ENCODE measurements at places on chromosomes 6 and 20. TPM values are rescaled to one million over a fixed set of nuclear protein-coding genes. Genes with fewer than 3 reads are reported as not detected.
A peak's percentile ranks its signal among the peaks of the same experiment; 100 is the strongest.

DNA sequence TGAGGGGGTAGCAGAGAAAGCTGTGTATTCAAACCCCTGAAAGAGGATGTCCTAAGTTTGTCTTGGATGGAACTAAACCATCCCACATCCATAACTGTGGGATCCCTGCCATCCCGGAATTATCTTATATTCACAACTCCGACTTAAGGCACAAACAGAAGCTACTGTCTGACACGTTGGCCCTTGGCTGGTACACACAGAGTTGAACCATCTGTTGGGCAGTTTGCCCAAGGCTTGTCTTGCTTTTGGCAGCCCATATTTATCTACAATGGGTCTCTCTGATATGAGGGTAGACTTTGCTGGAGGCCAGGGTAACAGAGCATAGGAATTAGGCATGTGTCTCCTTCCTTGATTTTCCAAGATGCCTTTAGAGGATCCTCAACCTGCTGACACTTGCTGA lies 116.6 kb upstream of the PROKR2 start:
- peaks cover 86% of the 10 kb centered on the region for H3K27me3 ChIP-seq
- H3K36me3 ChIP-seq = no peaks in the 10 kb centered on the region
- no peak overlapping the region for H3K4me3 ChIP-seq
- no peak for DNase-seq
- no peaks in the 10 kb centered on the region for H3K4me1 ChIP-seq

DNA sequence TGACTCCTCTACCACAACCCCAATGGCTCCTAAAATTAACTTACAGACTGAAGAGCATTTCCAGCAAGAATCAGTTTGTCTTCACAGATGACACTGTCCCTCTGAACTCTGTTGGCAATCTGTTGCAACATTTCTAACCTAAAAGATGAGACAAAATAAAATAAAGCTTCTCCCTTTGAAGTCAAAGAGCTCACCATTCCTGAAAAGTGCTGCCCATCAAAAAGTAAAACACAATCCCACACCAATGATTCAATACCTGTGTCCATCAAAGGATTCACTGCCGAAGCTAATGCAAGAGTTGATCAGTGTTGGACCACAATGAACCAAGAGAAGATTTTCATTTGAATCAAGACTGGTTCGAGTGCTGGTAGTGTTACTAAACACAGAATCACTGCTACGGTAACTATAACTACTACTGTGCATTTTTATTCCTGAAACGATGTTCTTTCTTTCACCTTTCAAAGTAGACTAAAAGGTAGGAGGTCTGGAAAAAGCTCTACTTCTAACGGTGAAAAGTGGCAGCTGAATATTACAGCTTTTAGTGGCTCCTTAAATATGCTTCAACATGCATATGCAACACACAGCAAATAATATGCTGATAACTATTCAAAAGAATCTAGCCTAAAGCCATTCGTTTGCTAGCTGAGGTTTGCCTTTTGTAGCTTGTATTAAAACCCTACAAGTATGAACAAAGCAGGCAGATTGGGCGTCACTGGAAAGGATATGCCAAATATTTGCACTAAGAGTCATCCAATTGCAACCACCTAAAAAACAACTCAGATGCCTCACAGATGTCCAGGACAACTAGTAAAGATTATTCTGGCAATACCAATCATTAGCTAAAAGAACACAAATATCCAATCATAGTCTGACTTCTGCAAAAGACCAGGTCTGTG lies at the start of gene DST:
Gene DST, minus strand, starts transcription at position 524 of the 896 bp plus-strand sequence.
- peak; percentile 93 for DNase-seq
- peaks cover 21% of the 10 kb centered on the region for H3K4me1 ChIP-seq
- peak within 1 kb of the TSS; percentile 77 for H3K27ac ChIP-seq
- no peaks in the 10 kb centered on the region for H3K27me3 ChIP-seq
- H3K4me3 ChIP-seq = peak within 1 kb of the TSS; percentile 41

- H3K4me3 ChIP-seq = no peak overlapping the region
- no peaks in the 10 kb centered on the region for H3K4me1 ChIP-seq
- no peaks in the 10 kb centered on the region for H3K36me3 ChIP-seq
- H3K27me3 ChIP-seq = peaks cover 20% of the 10 kb centered on the region
- DNase-seq = no peak
- no peak overlapping the region for H3K27ac ChIP-seq
These were observed 295.6 kb upstream of the QKI start for GRCh38 chr6:163118941-163119340.

- no peaks in the 10 kb centered on the region for H3K4me1 ChIP-seq
- H3K36me3 ChIP-seq = no peaks in the 10 kb centered on the region
- DNase-seq = no peak
- H3K27ac ChIP-seq = no peak overlapping the region
These were observed 130.6 kb downstream of the SYNDIG1 start for GRCh38 chr20:24600012-24600411.

DNA sequence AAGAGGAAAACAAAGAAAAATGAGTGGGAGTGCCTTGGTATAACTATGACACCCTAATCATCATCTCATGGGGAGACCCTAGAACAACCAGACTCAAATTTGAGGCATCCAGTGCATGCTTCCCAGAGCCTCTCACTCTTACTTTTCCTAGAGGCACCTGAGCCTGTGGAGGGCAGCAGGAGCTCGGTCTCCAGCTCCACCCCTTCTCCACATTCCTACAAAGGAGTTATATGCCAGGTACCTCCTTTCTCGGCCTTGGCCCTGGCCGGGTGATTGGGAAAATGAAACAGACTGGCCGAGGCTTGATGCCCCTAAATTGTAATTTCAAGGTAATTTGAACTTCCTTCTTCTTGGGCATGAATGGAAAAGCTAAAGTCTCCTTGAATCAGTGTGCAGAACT lies 761.2 kb upstream of the CHD6 start:
- no peak for DNase-seq
- H3K27ac ChIP-seq = no peak overlapping the region
- H3K27me3 ChIP-seq = no peaks in the 10 kb centered on the region

- H3K27me3 ChIP-seq = no peaks in the 10 kb centered on the region
- H3K4me1 ChIP-seq = peaks cover 11% of the 10 kb centered on the region
- H3K4me3 ChIP-seq = no peak overlapping the region
- no peak overlapping the region for H3K27ac ChIP-seq
These were observed 451.0 kb upstream of the MARCKS start for GRCh38 chr6:113406048-113406695.

DNA sequence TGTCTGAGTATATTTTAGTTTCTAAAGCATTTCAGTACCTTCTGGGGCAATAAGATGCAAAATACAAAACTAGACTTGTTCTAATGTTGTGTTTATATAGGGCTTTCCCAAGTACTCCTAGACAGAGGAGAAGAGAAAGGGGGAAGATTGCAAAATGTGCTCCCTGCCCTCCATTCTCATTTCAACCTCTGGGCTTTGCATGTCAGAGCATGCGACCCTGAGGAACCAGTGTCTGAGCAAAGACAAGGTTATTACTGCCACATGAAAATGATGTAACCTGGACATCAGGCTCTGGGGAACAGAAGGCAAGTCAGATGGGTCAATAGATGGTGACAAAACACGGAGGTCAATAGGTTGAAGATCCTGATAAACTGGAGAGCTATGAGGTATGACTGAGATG lies 253.5 kb upstream of the TCF21 start:
- H3K27ac ChIP-seq = no peak overlapping the region
- H3K4me3 ChIP-seq = no peak overlapping the region
- no peaks in the 10 kb centered on the region for H3K27me3 ChIP-seq
- peaks cover 17% of the 10 kb centered on the region for H3K4me1 ChIP-seq

GRCh38 chr6:109484122-109484521 lies 1.1 kb upstream of the ZBTB24 start:
- H3K27me3 ChIP-seq = no peaks in the 10 kb centered on the region
- no peak for DNase-seq
- peak overlapping the region; percentile 61 for H3K4me3 ChIP-seq
- peaks cover 42% of the 10 kb centered on the region for H3K4me1 ChIP-seq
- H3K27ac ChIP-seq = no peak overlapping the region

DNA sequence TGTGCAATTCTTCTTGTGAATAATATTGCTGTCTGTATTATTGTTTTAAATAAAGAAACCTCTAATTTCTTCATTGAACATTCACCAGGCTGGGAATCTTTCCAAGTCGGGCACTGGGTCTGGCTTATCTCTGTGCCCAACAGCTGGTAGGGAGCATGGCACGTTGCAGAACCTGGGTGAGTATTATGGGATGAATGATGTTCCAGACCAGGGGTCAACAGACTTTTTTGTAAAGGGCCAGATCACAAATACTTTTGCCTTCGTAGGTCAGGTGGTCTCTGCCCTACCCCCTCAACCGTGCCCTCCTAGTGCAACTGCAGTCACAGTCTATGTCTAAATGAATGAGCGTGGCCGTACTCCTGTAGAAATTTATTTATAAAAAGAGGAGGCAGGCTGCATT lies 81.6 kb upstream of the FOXQ1 start:
- H3K27ac ChIP-seq = no peak overlapping the region
- H3K4me1 ChIP-seq = no peaks in the 10 kb centered on the region
- H3K36me3 ChIP-seq = no peaks in the 10 kb centered on the region
- H3K27me3 ChIP-seq = peaks cover 79% of the 10 kb centered on the region
- DNase-seq = no peak

- no peak overlapping the region for H3K27ac ChIP-seq
- H3K4me1 ChIP-seq = no peaks in the 10 kb centered on the region
- peaks cover 64% of the 10 kb centered on the region for H3K27me3 ChIP-seq
- H3K36me3 ChIP-seq = no peaks in the 10 kb centered on the region
- no peak for DNase-seq
These were observed 52.9 kb upstream of the PROKR2 start for GRCh38 chr20:5369629-5370028.

The GSTA3 gene
- total RNA-seq = not detected

The LINC00237 gene
- not detected for total RNA-seq

The GCNT2 gene
- total RNA-seq = 18.3 TPM

The FYN gene
- 27.6 TPM for total RNA-seq
